ENCODE measurements at places on chromosomes 13 and 19. TPM values are rescaled to one million over a fixed set of nuclear protein-coding genes. Genes with fewer than 3 reads are reported as not detected.

DNA sequence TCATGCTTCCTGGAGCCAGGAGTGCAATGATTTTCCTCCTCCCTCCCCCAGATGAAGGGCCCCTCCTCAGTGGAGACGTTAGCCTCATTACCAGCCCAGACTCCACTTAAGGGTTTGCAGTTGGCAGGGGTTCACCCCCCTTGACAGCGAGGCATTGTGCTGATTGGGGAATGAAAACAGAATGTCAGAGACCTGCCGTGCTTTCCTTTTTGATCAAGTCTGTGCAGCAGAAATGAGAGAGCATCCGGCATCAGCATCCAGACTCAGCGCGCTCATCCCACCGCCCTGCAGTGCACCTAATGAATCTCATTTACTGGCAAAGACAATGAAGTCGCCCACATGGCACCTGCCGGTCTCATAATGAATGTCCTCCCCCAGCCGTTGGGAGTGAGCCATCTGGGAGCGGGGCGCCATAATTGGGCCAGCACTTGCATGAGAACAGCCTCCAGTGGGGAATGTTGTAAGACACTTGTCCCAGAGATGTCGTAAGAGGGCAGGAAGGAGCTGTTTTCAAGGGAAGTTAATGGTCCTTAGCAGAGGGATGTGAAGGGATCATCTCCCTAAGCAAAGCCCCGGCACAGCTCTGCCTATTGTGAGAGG lies 98.3 kb upstream of the UQCRFS1 start:
- DNase-seq, result no peak

Gene LCP1
- total RNA-seq, result 21.2 TPM

DNA sequence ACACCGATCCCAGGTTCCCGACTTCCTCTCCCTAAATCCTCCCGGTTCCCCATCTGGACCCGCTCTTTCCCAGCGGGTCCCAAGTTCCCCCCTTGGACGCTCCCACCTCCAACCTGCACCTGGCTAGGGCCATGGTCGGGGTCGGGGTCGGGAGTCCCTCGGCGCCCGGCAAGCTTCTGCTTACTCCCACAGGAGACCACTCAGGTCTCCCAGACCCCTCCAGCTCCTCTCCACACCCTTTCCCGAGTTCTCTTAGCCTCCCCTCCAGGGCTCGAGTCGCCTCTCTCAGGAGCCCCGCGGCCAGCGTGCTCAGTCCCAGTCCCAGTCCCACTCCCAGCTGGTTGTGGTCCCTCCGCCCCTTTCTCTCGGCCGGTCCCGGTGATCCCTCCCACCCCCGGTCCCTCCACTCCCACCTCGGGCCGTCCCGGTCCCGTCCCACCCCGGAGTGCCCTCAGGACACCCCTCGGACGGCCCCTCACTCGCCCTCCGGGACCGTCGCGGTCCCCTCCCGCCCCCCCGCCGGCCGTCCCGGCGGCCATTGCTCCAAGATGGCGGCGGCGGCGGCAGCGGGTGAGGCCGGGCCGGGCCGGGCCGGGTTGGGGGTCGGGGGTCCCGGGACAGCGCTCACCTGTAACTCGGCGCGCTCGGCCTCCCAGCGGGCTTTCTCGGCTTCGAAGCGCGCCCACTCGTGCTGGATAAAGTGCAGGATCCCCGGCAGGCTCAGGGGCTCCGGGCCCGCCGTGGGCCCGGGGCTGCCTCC lies at the start of gene FKRP:
FKRP (plus strand) TSS at position 537 of the 760 bp plus-strand sequence. CDS start 9,394 bp downstream, outside the sequence.
- DNase-seq, result no peak

Gene LILRA6
- total RNA-seq, result not detected

DNA sequence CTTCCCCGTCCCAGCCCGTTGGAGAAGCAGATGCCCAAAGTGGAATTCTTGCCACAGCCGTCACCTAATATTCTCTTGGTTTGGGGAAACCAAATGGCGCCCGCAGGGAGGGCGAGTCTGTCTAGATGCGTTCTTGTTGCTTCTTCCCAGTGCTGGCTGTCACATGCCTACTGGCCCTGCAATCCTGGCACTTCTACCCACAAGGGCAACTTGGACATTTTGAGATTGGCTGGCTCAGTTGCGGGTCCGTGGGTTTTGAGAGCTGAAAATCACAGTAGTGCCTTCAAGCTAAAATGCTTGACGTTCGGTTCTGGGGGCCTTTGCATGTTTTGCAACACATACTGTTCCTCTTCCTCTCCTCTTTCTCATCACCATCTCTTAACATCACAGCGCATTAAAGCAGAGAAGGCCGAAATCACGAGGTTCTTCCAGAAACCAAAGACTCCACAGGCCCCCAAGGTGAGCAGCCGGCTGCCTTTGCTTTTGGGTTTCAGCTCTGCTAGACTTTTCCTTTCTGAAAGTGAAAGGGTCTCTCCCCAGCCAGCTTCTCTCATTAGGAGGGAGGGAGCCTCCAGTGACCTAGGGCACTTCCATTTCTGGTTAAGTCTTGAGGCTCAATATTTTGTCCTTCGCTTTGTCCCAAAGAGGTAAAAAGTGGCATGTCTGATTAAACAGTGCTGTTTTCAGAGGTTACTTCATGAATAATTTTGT lies 21.1 kb downstream of the CHAF1A start:
- no peak for DNase-seq
